CD4-positive, alpha-beta T cell treated with Interleukin-2 at 100 ng/mL for 4 hours (primary cell): ENCODE measurements at places on chromosomes 12 and 14.

- no peak for DNase-seq
These were observed 2.9 kb upstream of the DHRS2 start for GRCh38 chr14:23633160-23633701.

- no peak for DNase-seq
These were observed 44.2 kb upstream of the RASSF3 start for GRCh38 chr12:64566122-64566521.

- no peak for DNase-seq
These were observed 364.3 kb downstream of the TMEM121 start for GRCh38 chr14:105890474-105891220.

GRCh38 chr14:79090641-79091180 lies 920.5 kb downstream of the NRXN3 start:
- DNase-seq, result no peak

GRCh38 chr14:60211153-60211552 lies 37.9 kb upstream of the PPM1A start:
- DNase-seq, result no peak

- DNase-seq, result no peak
These were observed 611.0 kb downstream of the CCER1 start for GRCh38 chr12:90343966-90344365.

DNA sequence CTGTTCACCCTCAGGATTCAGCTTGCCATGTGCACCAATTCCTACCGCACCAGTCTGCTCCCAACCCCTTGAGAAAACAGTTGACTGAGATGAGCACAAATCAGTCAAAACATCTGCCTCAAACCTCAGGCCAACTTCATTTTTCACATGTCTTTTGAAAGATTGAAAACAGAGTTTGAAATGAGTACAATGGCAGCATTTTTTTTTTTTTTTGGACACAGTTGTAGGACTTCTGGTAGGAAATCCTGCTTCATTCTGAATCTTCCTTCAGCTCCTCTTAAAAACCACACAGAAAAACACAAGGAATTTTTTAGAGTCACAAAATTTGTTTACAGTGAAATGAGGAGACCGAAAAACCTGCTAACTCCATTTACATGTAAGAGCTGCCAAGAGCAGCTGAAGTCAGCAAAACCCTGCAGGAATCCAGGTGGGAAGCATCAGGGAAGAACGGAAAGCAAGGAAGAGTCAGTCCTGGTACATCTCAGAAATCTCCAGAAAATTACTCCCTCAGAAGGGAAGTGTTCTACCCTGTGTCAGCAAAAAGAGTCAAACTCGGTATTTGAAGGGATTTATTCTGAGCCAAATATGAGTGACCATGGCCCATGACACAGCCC lies 100.3 kb upstream of the TMTC1 start:
- no peak for DNase-seq

GRCh38 chr12:96980991-96981414 lies 73.9 kb downstream of the NEDD1 start:
- DNase-seq, result no peak

- no peak for DNase-seq
These were observed 223.2 kb upstream of the SOX5 start for GRCh38 chr12:24172773-24173066.

- no peak for DNase-seq
These were observed 36.9 kb downstream of the ITPK1 start for GRCh38 chr14:93078870-93079269.

DNA sequence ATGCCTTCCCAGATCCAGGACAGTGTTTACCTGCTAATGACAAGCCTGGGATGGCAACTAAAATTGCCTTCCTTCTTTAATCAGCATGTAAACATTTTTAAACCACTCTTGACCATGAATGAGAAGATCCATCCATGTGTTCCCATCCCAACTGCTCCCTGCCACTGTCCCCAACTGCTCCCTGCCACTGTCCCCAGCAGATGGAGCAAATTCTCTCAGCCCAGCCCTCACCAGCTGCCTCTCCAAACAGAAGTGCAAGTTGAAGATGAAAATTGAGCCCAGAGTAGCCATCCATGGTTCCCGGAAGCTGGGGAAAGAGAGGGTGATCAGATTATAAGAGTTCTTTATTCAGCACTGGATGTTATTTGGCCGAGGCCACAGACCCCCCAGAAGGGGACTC lies 133.1 kb downstream of the SLC15A4 start:
- DNase-seq, result no peak

- DNase-seq, result no peak
These were observed 65.6 kb upstream of the DLK1 start for GRCh38 chr14:100660882-100661635.

- no peak for DNase-seq
These were observed 47.2 kb downstream of the UBE3B start for GRCh38 chr12:109524466-109525278.

DNA sequence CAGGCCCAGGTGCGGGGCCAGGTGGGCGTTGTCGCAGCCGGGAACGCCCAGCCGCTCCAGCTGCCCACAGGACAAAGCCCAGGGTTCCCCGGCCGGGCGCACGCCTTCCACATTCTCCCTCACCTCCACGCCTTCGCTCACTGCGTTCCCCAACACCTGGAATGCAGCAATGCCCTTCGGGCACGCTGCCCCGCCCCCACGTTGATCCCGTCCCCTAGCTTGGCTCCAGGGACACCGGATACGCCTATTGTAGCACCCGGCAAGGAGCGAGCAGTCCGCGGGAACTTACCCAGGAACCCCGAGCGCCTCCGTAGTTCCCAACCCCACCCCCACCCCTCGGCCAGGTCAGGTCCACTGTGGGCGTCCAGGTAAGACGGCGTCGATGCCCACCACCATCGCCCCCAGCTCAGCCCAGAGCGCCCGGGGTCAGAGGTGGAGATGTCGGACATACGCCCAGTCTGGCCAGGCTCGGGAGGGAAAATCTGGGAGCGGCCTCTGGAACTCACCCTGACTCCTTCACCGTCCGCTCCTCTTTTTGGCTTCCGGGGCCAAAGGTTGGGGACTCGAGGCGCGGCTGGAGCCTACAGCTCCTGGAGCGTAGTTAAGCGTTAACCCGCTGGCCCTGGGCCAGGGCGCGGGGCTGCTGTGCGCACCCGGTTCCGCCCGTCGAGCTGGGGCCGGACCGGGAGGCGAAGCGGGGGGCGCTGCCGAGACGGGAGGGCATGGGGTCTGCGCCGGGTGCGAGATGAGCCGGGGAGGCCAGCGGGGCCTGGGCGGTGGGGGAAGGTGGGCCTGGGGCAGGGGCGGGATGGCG lies 594 bp upstream of the CEP170B start:
- no peak for DNase-seq

GRCh38 chr12:68334132-68334531 lies 2.0 kb upstream of the MDM1 start:
- DNase-seq, result peak; percentile 26

GRCh38 chr14:62117010-62117750 lies 355.0 kb downstream of the SNAPC1 start:
- peak; percentile 46 for DNase-seq

DNA sequence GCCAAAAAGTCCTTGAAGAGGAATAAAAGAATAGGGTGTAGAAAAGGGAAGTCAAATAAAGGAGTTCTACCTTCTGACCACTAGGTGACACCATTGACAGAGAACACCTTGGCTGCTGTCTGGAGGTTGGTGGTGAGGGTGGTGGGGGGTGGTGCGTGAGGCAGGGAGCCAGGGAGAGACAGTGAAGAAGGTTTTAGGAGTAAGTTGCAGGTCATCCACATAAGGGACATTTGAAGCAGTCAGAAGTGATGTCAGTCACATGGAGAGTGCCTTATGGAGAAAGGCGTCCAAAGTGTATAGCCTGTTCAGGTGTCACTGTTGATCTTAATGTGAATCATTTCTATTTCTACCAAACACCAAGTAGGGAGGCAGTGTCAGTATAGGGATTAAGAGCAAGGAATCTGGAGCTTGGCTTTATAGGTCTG lies 279.3 kb upstream of the DDHD1 start:
- no peak for DNase-seq

DNA sequence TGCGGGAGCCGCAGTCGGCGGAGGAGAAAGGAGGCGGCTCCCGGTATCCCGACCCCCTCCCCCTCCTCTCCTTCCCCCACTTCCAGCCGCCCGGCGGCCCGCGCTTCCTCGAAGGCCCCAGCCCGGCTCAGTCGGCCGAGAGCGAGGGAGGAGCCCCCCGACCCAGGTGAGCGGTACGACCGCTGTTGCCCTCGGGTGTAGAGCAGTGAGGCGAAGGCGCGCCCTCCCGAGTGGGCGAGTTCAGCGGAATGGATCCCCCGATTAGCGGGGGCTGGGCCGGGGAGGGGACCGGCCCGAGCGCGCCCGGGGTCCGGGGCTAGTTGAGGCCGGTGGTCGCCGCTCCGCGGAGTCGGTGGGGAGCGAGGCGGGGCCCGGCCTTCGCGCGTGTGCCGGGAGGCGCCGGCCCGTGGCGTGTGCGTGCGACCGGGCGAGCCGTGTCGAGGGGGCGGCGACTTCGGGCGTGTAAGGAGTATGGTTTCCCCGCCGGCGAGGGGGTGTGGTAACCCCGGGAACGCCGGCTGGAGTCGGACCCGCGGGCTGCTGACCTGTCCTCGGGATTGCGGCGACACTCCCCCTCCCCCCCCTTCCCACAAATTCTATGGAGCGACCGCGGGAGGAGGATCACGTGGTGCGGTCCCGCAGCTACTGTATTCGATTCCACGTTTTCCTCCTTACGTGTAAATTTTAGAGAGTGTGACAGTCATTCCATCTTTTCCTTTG lies 501 bp downstream of the RIMKLB start:
- peak; percentile 37 for DNase-seq

GRCh38 chr12:120662879-120663278 lies 22.5 kb downstream of the CABP1 start:
- no peak for DNase-seq

DNA sequence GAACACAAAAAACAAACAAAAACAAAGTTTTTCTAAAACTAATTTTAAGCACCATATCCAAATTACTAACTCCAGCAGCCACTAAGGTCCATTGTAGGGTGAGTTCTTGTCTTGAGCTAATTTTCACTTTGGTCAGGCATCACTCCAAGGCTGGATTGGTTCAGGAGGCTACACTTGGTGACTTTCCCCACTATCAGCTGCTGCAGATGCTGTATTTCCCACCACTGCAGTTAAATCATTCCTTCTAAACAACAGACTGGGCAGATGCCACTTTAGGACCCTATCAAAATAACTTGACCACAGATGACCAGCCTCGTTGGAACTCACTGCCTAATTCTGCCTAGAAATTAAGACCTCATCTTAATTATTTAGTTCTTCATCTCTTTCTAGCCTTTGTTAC lies 140.5 kb downstream of the SLC16A7 start:
- no peak for DNase-seq

DNA sequence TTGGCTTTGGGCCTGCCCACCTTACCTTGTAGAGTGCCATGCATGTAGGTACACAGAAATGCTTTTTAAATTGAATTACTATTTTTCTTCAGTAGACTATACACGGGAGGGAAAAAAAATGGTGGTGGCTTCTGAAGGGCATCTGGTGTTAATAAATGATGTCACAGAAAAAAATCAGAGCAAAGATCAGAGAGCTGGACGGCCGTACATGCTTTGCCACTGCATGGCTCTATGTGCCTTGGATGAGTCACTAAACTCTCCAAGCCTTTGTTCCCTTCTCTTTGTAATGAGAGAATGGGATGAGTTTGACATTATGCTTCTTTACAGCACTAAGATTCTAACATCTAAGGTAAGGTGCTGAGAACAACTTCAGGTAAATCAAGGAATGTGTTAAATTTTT lies 376.4 kb upstream of the DDHD1 start:
- DNase-seq, result no peak

- DNase-seq, result no peak
These were observed 58.1 kb downstream of the NCOR2 start for GRCh38 chr12:124509300-124509675.

DNA sequence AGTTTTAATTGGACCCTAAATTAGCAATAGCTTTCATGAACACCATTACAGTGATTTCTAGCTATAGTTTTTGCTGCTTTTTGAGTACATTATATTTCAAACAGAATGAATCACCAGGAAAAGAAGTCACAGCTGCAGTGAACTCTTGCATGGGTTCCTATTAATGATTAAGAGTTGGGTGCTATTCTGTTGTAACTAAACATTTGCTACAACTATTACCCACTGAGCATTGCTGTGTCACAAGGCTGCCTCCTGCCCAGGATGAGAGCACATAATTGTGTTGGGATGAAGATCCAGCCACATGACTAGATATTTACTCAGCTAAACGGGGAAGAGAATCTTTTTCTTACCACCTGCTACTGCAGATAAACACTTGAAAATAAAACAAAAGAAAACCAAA lies 152.7 kb downstream of the GXYLT1 start:
- no peak for DNase-seq

DNA sequence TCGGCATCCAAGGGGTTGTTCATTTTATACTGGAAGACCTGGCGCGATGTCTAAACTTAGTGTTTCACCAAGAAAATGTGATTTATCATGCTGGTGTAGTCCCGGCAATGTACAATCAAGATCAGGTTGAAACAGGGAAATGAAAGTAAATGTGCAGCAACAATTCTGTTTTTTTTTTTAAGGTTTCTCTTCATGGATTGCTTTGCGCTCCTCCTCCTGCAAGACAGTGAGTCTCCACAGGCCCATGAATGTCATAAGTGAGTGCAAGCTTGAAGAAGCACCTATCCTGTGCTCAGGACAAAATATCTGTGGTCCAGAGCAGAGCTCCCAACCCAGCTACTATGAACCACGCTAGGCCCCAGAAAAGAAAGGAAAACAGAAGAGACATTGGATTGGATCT lies 143.4 kb downstream of the KCNK10 start:
- DNase-seq, result no peak

GRCh38 chr12:120532701-120533238 lies 1.4 kb upstream of the RNF10 start:
- no peak for DNase-seq

- peak; percentile 32 for DNase-seq
These were observed 47.5 kb downstream of the EIF2S3B start for GRCh38 chr12:10553148-10553547.

- DNase-seq, result no peak
These were observed 137.2 kb upstream of the MAP1LC3B2 start for GRCh38 chr12:116421785-116422538.
